ENCODE measurements at places on chromosomes 2 and 18.

- DNase-seq, result peak; percentile 92
These were observed 47.8 kb upstream of the MAPRE3 start for GRCh38 chr2:26922405-26923188.

GRCh38 chr18:34128436-34128835 lies 96.3 kb downstream of the NOL4 start:
- peak; percentile 54 for DNase-seq

GRCh38 chr2:180456801-180457200 lies 449.7 kb upstream of the CWC22 start:
- no peak for DNase-seq

DNA sequence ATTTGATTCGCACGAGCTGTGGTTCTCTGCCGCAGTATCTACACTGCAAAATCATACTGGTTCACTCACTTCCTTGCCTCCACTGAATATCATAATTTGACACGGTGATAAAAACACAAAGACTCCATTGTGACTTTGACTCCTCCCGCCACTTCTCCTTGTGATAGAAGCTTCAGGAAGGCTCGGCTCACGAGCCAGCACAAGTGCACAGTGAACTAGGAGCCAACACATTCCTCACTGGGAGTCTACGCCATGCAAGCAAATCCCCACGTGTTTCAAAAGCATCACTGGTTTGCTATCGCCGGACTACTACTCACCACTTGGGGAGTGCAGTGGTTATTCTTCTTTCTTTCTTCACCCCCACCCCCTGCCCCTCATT lies 293.3 kb upstream of the PARD3B start:
- no peak for DNase-seq

- DNase-seq, result no peak
These were observed 111.5 kb upstream of the EML6 start for GRCh38 chr2:54611830-54612545.

DNA sequence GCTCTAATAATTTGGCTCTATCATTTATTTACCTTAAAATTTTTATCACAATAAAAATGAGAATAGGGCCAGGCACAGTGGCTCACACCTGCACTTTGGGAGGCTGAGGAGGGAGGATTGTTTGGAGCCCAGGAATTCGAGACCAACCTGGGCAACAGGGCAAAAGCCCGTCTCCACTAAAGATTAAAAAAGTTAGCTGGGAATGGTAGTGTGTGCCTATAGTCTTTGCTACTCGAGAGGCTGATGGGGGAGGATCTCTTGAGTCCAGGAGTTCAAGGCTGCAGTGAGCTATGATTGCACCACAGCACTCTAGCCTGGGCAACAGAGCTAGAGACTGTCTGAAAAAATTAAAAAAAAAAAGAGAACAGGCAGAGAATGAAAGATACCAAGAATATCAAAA lies 5.7 kb downstream of the MPHOSPH10 start:
- DNase-seq, result no peak
